ENCODE measurements at places on chromosomes 16 and 17.
A peak's percentile ranks its signal among the peaks of the same experiment; 100 is the strongest.

GRCh38 chr16:84608282-84608681 is 9.6 kb downstream of the COTL1 start:
- no peak for DNase-seq

DNA sequence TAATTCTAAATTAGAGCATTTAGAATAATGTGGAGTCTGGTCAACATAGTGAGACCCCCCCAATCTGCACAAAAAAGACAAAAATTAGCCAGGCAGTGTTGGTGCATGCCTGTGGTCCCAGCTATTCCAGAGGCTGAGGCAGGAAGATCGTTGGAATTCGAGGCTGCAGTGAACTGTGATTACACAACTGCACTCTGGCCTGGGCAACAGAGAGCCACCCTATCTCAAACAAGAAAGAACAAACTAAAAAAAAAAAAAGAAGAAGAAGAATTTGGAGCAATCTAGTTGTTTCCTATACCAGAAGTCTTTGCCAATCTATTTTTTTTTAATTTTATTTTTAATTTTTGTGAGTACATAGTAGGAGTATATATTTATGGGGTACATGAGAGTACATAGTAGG is 6.0 kb downstream of the CETP start:
- DNase-seq = peak; percentile 86

- no peak for DNase-seq
Measured at GRCh38 chr17:48468299-48468698, 38.3 kb upstream of the SKAP1 start.

- DNase-seq = no peak
Measured at GRCh38 chr17:40686192-40686591, 17.4 kb downstream of the KRT24 start.

GRCh38 chr17:4498461-4499397 is at the start of gene SPNS2:
TSS of gene SPNS2 (plus strand) at chr17:4498881. CDS start at chr17:4499048, 167 bp downstream.
- no peak for DNase-seq

DNA sequence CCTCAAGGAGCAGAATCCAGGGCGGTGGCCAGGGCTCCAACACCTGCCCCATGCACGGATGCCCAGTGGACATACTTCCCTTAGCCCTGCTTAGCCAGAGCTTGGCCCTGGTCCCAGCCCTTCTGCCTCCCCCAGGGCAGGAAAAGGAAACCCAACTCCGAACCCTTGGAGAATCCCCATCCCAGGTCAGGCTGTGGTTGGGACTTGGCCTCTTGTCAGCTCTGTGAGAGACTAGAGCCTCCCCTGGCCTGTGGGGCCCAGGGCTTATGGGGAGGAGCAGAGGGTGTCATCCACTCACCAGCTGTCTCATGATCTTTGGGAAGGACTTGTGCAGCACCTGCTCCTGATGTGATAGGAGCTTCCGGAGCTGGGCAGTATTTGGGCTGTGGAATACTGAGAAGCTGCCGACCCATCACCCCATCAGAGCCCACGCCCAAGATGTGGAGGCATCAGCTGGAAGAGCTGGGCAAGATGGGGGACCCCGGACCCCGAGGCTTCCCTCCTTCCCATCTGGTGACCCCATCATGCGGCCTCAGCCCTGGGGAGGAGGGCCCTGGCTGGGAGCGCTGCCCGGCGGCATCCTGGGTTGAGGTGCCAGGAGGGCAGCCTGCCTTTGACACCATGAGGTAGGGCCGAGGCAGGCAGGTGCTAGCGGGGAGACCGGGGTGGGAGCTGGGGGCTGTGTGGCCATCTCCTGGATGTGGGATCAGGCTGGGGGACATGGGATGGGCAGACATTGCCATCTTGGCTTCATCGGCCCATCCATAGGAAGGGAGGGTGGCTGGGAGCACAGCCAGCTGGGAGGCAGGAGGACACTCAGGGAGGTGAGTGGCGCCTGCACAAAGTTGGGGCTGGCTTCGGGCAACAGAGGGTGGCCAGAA is 45.1 kb downstream of the TNFRSF13B start:
- no peak for DNase-seq

- DNase-seq = no peak
Measured at GRCh38 chr17:83064021-83064731, 15.2 kb upstream of the METRNL start.

DNA sequence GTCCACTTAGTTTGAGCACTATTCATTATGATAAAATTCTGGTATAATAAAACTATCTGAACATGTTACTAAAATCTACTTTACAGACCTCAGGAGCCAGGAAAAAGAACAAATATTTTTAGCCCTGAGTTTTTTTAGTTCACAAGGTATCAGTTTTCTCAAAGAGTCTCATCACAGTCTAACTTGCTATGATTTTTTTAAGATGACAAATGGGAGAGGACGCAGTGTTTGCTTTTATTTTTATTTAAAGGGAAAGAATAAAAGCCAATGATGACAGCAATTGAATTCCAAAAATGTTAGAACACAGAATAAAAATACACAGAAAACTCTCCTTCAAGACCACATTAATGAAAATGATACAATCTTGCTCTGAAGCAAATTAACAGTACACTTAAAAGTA is 7.4 kb downstream of the MED13 start:
- DNase-seq = no peak

DNA sequence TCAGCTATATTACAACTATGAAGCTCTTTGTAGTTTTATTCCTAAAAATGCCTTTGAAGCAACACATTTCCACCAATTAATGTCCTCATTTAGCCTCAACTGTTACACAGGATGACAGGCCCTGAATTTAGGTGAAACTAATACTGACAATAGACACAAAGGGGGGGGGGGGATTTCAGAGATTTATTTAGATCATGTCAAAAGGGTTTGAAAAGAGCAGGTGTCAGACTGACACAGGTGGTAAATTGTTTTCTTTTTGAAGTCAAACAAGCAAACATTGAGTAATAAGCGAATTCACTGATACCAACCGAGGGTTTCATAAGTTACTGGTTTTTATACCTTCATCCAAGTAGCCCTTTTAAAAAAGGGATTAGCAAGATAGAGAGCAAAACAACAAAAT is 40.8 kb downstream of the KANSL1 start:
- no peak for DNase-seq

DNA sequence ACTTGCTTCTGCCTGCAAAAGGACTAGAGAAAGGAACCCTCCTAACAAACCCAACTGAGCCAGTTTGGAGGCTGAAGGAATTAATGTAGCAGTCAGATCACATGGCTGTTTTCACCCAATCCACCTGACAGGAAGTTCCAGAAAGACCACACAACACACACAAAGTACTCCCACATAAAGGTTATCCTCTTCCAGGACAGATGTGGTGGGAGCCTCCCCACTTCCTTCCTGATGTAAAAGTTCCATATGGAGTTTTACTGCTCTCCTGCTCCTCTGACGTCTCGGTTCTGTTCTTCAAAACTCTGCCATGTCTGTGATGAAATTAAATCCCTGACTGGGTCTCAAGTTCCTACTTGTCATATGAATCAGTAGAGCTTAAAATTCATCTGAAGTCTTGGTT is 497.0 kb upstream of the HSBP1 start:
- DNase-seq = no peak
